AG08395 (cell line): ENCODE measurements at places on chromosomes 5 and 9.

GRCh38 chr9:3161912-3162311, 318.0 kb upstream of the PUM3 start:
- DNase-seq: no peak

DNA sequence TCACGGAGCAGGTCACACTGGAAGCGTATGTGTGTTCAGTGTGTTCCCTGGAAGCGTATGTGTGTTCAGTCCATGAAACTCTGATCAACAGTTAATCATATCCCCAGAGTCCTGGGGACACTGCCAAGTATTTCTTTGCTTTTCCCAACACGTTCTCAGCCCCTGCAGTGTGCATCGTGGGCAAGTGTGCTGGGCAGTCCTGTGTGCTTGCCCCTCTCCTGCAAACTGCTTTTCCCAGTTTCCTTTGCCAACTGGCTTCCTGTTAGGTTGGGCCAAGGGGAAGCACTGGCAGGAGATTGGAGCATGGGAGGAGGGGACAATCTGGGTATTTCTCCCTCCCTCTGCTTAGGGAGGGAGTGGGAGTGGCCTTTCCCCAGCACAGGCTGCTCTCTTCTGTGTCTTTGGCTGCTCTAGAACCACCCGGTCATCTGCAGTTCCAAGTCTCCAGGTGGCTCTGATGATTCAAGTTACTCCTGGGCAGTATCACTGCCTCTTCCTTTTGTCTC, 36.8 kb upstream of the NEK6 start:
- DNase-seq: peak; percentile 26

DNA sequence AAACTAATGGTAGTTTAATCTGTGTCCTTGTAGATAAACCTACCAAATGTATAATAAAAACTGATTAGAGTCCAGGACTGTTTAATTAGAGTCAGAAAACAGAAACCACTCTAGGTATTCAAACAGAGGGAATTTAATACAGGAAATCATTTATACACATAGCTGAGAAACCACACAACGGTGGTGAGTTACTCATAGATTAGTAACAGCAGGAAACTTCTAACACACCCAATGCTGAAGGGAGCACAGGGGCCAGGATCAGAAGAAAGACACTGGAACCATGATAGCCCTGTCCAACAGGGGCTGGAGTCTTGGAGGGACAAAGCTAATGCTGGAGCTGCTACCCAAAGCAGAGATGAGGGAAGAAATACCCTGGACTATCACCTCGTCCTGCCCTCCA, 321.0 kb downstream of the ACTL7B start:
- peak; percentile 87 for DNase-seq

DNA sequence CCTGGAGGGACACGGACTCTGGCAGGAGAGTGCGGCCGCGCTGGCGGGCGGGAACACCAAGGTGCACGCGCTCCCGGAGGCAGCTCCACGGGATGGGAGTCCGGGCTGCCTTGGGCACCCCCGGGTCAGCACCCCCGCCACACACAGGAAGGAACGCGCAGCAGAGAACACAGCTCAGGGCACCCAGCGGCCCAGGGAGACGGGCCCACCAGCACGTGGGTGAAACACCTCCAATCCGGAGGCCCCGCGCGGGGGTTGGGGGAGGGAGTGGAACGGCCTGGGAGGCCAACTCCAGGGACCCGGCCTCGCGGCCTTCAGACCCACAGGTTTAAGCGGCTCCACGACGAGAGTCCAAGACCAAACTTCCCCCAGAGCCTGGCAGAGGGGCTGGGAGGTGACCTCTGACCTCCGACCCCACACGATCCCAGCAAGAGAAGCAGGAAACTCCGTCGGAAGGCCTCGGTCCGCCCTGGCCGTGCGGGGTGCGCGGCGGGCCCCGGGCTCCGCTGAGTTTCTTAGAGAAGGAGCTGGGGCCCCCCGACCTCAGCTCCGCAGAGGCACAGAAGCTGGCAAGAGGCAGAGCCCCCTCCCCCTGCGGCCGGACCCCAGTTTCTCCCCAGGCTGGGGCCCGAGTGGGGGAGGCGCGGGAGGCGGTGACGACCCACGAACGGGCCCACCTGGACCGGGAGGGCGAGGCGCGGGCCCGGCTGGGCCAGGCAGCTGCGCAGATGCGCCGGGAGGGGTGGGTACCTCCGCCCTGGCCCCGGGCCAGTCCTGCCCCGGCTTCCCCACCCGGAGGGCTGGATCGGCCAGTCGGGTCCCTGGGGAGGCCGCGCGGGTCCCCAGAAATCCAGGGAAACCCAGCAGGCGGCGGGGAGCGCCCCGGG, 851 bp downstream of the NACC2 start:
- DNase-seq: peak; percentile 83

DNA sequence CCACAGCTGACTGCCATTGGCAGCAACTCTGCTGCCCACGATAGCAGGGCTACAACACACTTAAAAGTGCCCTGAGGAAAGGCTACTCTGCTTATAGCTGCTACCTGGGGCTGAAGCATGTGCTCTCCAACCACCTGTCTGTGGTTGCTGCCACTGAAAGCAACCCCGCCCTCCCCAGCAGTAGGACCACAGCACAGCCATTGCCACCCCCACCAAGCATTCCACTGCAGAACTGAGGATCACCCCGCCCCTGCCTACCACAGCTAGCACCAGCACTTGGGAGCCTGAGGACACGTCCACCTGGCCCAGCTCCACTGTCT, 85.8 kb downstream of the LPAR1 start:
- DNase-seq: no peak

GRCh38 chr5:152556784-152557183, 151.7 kb upstream of the NMUR2 start:
- DNase-seq: no peak

DNA sequence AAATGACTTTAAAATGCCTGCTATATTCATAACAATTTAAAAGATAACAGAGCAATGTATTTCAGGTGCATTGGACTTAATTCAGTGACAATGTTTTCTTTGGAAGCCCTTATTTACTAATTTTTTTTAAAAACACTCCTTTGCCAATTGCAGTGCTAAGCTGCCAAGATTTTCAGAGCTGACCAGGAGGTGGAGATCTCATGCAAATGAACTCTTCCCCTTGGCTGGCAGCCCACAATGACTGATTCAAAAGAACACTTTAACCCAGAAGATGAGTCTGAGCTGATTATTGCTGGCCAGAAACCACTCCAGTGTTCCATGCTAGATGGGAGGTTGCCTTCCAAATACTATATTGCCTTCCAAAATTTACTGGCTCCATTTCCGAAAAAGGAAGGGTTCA, 128.3 kb upstream of the CCNH start:
- DNase-seq: peak; percentile 5

GRCh38 chr9:22108581-22109370, 99.7 kb upstream of the CDKN2B start:
- DNase-seq: no peak

DNA sequence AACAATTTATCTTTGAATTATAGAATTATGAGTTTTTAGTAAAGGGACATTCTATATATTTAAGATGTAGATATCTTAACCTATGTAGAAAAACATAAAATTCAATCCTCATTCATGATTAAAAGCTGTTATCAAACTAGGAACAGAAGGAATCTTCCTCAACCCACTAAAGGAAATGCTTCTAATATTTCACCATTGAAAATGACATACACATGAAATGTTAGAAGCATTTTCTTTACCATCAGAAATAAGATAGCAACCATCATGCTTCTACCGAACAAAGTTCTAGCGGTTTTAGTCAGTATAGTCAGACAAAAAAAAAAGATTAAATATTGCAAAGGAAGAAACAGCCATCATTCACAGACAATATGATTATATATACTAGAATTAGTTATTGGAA, 32.2 kb downstream of the SHOC1 start:
- DNase-seq: no peak

- no peak for DNase-seq
These were observed 47.3 kb downstream of the FSTL4 start for GRCh38 chr5:133564921-133565565.

- DNase-seq: no peak
These were observed 4.2 kb upstream of the CA9 start for GRCh38 chr9:35669331-35670145.

DNA sequence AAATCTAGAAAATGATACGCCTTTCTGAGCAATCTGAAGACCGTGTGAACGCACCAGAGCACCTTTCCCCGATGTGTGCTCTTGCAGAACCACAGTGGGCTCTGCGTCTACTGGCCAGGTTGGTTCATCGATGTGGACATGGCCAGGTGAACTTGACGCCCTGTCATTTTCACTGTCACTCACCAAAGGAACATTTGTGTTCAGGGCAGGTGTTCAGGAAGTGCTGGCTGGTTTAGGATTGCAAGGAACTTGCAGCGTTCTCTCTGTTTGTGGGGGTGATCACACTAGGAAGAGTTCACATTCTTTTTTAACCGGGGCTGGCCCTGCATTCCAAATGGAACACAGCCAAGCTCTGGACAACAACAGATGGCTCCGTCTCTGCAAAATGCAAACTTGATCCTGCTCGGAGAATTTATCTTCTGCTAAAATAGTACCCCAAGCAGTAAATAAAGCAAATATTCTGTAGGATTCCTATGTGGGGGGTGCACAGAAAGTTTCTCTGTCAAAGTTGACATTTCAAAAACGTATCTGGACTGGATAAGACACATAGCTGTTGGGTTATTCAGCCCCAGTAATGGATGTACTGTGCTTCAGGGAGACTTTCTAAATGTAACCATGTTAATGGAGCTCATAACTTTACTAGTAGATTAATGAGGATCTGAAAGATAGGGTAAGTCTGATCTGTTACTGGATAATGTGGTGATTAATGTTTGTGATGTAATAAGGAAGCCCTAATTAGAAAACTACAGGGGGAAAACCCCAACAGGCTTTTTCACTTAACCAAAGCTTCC, 45.7 kb upstream of the FANCC start:
- DNase-seq: no peak

GRCh38 chr5:1097381-1097987, 14.4 kb downstream of the SLC12A7 start:
- no peak for DNase-seq

DNA sequence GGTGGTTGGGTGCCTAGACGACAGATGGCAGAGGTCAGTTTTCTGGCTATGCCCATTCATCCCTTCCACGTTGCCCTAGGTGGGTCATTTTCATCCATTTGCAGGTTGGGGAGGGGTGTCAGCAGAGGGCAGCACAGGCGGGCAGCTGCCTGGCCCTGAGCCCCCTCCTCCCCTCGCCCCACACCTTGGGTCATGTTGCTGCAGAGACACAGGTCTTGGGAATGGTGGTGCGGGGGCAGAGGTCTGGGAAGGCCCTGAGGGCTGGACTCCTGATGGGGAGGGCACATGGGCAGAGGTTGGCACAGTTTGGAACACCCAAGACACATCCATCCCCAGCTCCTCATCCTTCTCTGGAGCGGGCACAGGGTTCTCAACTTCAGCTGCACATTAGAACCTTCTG, 103.2 kb upstream of the LMX1B start:
- DNase-seq: no peak
